ENCODE measurements at places on chromosomes 1 and 21.

GRCh38 chr1:161073474-161074121, 3.9 kb upstream of the ARHGAP30 start:
- no peak for DNase-seq

DNA sequence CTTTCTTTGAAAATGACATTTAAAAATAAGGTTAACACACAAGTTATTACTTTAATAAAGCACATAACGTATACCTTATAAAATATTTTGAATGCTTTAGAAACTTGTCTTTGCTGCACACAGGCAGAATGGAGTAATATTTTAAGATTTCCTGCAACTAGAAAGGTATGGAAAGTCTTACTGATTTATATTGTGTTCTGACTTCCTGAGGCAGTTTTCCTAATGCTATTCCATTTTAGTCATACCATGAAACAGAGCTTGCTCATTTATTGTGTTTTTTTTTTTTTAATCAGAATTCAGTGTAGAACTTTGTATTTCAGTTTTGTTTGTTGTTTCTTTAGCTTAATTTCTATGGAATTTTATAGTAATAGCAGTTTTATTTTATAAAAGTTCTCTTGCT, 60.9 kb upstream of the S1PR1 start:
- no peak for DNase-seq

- no peak for DNase-seq
These were observed 209.9 kb downstream of the SDCCAG8 start for GRCh38 chr1:243465738-243466137.

DNA sequence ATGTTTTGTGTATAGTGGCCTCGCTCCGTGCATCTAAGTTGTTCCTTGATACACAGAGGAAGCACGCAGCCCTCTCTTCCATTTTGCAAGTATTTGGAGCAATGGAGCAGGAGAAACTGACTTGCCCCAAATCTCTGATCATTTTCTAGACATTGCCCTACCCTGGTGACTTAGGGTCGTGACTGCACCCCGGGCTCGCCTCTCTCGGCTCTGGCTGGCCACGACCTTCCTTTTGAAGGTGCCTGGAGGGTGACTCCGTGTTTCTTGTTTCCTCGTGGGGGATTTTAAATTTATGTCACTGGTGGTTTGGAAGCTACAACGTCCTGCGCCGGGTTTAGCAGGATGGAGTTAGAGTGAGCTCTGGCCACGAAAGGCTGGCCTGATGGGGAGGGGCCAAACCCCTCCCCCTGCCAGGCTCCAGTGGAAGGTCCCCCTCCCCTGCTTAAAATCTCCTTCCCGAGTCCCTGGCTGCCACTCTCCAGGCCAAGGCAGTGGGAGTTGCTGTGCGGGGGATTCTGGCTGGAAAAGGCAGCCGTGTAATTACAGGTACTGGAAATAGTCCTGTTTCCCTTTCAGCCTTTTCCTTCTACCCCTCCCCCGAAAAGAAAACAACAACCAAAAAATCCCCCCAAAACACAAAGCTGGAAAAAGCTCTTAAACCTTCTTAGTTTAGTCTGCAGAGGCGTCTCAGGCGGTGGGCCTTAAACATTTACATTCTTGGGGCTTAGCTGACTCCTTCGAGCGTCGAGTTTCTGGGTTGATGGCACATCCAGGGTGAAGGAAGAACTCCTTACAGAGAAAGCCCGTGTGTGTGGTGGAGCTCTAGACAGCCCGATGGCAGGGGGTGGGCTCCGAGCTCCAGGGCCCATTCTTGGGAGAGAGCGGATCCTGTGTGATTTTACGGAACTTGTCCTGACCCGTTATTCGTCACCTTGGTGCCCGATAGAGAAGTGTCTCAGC, 28.1 kb downstream of the SPSB1 start:
- DNase-seq, result no peak

GRCh38 chr1:167533851-167534300, 15.5 kb upstream of the CD247 start:
- DNase-seq, result peak; percentile 71

DNA sequence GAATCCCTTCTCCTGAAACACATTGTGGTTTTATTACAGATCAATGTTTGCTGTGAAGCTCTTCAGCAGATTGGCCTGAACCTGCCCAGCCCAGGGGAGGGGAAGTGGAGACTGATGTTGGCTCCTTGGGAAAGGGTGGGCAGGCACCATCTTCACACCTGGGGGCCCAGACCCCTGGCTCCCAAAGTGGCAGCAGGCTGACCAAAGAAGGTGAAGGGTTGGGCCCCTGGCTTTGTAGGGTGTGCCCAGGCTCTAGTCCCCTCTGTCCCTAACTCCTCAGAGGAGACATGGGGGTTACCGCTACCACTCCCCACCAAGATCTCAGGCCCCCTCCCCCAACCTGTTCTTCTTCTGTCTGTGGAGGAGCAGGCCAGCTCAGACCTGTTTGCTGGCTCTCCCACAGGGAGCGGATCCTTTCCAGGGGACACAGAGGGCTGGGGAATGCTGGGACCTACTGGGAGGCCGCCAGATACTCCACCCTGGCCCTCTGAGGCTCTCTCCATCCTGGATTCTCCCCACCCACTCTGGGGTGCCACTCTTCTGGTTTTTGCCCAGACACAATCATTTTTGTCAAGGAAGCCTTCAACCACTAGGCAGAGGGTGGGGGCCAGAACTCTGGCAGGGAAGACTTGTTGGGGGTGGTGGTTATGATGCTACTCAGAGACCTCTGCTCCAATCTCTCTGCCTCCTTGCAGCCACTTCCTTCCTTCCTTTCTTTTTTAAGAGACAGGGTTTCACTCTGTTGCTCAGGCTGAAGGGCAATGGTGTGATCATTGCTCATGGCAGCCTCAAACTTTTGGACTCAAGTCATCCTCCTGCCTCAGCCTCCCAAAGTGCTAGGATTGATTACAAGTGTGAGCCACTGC, 5.0 kb upstream of the EFNA3 start:
- DNase-seq, result no peak

All from stimulated activated CD4-positive, alpha-beta T cell treated with anti-CD3 and anti-CD28 coated beads, Interleukin-15, amount 100 ng/mL, for 24 hours (primary cell).